ENCODE measurements at places on chromosomes 3 and 15.

- DNase-seq, result no peak
Measured at GRCh38 chr3:159829539-159830227, 159.0 kb upstream of the IL12A start.

DNA sequence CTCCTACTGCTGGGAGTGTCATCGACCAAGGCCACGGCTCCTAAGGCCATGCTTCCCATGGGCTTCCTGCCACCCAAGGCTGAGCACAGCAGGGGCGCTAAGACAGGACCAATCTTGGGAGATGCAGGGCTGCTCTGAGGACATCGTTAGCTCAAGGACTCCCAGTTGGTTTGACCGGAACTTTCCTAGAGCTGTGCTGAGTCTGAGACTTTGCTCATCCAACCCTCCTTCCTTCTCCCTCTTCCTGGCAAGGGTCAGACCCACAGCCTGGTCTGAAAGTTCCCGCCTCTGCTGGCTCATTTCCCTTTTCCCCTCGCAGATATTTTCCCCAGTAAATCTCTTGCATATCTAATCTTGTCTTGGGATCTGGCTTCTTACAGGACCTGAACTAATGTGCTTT, 57.2 kb downstream of the EPHB3 start:
- no peak for DNase-seq

DNA sequence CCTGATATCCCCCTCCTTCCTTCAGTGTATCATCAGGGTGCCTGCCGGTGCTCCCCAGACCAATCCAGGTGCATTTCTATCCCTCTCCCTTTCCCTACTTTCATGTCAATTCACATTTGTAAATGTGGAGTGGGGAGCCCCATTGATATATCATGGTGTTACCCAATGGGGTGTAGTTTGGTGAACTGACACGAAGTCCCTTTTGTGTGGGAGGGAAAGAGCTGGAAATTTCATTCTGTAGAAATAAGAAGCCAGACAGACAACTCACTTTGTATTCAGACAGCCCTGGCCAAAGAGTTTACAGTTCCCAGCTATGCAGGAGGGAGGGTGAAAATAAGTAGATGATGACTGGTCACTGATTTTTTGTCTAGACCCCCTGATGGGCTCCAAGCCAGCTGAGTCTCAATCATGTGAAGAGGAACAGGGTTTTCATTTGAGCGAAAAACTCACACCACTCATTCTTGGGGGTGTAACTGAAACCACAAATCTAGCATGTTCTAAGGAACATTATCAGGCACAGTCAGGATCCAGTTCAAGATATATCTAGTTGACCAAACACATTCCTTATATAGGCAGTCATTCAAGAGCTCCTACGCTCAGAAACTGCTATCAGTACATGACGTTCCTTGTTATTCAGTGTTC, 58.9 kb downstream of the LMCD1 start:
- DNase-seq, result no peak

DNA sequence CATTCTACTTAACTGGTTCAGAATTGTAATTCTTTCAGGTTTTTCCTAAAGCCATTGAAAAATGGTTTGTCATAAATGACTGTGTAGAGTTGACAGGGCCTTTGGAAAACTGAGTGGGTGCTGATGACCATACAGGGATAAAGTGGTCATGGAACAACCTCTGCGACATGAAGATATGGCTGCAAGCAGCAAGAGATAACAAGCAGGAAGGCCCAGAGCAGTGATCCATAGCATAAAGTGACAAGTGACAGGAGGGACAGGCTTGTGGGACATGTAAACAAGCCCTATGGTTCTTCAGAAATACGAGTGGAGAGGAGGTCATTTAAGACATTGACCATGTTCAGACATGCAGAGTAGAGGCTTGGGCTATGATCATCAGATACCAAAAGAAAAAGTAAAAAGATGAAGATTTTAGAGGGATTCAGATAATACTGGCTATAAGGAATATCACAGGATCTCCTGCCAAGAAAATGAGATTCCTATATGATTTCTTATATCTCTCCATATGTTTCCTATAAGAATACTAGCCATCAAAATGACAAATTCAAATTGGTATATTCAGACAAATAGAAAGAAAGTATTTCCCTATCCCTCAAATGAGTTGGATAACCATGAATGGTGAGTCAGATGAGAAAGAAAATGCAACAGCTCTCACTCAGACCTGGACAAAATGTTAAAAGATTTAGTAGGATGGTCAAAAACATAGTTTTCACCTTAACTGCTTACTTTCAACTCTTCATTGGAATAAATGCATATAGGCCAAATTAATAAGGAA, 827.6 kb upstream of the CFAP20DC start:
- DNase-seq, result no peak

GRCh38 chr3:145581694-145582093, 579.3 kb downstream of the PLOD2 start:
- DNase-seq, result no peak

GRCh38 chr3:184472723-184473428, 88.7 kb upstream of the EPHB3 start:
- DNase-seq, result no peak

DNA sequence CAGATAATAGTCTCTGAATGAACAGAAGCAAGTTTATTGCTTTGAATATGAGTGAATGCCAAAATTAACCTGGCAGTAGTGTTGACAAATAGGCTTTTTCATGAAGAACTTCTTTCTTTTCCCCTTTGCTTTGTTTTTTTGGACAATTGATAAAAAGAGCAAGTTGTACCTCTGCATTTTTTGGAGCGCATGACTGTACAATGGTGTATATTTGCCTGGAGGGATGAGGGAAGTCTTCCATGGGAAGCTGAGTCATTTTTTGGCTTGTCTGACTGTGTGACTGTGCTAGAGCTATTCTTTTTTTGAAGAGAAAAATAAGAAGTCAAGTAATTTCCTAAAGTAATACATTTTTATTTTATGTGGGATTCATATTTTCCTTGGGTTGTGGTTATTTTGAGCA, 186.9 kb downstream of the KLHL25 start:
- DNase-seq, result no peak

DNA sequence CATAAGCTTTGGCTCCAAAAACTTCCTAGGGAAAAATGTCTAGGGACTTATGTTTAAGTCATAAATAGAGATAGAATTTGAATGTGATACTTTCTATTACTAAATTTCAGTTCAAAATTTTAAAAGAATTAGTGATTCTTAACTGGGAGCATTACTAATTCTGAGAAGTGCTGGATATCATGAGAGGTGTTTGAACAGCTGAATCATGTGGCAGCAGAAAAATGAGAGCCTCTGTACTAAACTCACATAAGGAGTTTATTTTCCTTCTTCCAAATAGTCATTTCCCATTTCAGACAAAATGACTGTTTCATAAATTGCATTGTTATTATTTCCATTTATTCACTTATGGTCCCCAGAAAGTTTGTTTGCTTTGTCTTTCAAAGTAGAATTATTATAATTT, 62.7 kb downstream of the SLMAP start:
- no peak for DNase-seq

DNA sequence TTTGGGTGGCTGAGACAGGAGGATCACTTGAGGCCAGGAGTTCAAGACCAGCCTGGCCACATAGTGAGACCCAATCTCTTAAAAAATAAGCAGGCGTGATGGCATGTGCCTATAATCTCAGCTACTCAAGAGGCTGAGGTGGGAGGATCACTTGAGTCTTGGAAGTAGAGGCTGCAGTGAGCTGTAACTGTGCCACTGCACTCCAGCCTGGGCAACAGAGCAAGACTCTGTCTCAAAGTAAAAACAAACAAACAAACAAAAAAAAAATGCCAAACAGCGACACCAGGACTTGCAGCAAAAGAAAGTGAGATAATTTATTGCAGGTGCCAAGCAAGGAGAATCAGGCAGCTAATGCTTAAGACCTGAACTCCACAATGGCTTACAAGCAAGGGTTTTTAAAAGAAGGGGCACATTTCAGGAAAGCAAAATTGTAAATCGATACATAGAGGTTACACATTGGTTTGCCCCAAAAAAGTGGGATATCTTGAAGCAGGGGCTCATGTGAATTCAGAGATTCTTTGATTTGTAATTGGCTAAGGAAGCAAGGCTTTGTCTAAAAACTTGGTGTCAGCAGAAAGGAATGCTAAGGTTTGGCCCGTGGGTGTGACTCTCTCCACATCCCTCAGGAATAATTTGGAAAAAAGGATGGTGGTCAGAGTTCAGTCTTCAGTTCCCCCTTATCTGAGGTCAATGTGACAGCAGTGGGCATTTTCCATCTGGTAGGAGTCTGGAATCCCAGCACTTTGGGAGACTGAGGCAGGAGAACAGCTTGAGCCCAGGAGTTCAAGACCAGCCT, 5.2 kb upstream of the MPI start:
- DNase-seq, result no peak

GRCh38 chr15:31001702-31002101, 10.3 kb upstream of the MTMR10 start:
- DNase-seq, result no peak

DNA sequence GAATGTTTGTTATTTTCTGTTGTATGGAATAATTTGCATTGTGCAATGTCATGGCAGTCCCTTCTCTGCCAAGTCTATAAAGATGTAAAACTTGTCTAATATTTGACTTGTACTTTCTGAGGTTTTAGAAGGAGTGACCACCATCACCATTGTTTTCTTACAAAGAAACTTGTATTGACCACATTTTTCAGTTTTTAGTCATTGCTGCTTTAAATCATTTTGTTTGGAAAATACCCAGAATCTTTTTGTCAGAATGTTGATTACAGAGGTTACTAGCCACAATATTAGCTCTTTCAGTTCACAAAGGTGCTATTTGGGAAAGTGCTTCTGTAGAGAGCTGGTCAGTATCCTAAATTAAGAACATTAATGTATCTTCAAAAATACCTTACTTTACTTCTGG, 532.4 kb upstream of the GBE1 start:
- DNase-seq, result no peak

DNA sequence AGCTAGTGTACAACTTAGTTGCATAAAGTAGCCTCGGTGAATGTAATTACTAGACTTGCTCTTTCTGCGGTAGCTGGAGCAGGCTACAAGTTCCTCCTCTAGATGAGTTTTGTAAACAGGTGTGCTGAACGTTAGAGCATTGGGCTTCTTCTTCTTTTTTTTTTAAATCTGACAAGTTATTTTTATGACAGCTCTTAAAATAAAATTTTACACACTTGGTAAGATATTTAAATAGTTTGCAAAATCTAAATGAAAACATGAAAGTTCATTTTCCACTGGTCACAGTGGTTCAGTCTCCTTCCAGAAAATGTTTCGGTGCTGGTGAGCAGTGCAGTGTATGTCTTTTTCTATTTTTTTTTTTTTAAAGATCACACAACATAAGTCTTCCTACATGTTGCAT, 3.0 kb downstream of the CCR9 start:
- DNase-seq, result no peak

- DNase-seq, result no peak
Measured at GRCh38 chr3:2523281-2523836, 424.7 kb downstream of the CNTN4 start.

GRCh38 chr3:148408667-148409066, 289.0 kb upstream of the AGTR1 start:
- no peak for DNase-seq

DNA sequence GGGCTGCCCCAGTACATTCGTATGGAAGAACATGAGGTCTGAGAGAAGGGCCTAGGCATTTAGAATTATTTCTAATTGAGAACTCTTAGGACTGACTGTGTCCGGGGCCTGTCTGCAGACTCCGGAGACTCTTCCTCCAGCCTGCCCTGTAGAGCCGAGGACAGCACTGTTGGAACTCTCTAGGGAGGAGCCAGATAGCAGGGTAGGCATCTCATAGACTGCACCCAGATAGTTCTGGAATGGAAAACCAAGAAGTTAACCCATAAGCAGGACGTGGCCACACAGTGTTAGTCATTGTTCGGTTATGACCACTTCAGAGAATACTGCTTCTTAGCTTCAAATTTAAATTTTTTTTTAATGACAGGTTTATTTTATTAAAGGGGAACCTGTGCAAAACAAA, 59.5 kb downstream of the SNRK start:
- DNase-seq, result no peak

DNA sequence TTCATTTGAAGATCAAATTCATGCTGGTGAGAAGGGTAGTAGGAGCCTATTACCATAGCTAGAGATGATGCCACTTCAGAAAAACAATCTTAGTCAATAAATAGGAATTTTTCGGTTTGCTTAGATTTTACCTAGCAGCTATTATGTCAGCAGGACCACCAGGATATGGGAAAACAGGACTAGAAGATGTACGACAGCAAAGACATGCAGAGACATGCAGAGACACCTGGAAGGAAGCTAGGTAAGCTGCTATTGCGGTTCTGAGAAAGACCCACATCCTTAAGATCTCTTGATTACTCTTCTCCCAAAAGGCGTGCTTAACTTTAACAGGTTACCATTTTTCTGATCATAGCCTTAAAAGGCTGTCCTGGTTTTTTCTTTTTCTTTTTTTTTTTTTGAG, 64.8 kb upstream of the THSD4 start:
- DNase-seq, result no peak

GRCh38 chr3:133475245-133476010, 75.6 kb downstream of the BFSP2 start:
- DNase-seq, result no peak

DNA sequence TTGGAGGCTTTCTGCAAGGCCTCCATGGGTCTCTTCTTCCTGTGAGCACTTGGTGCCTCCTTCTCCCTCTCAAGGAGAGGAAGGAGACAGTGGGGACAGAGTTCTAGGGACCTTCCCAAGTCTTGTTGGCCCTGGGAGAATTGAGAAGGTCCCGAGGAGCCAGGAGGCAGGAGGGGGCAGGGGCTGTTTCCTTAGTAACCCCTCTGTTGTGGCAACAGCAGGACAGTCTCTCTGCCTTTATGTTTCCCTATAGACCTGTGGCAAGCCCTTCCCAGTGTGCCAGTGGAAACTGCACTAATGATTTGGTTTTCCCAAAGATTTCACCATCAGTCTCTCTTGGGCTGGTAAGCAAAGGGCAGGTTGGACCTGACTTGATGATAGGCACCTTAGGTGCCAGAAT, 87.8 kb upstream of the GALNT15 start:
- DNase-seq, result no peak

GRCh38 chr15:74174958-74175253, 1.4 kb downstream of the ISLR start:
- no peak for DNase-seq

GRCh38 chr3:132154619-132155018, 119.8 kb upstream of the CPNE4 start:
- no peak for DNase-seq

- no peak for DNase-seq
Measured at GRCh38 chr3:184512621-184513020, 49.0 kb upstream of the EPHB3 start.

GRCh38 chr3:99466331-99466730, 172.1 kb upstream of the COL8A1 start:
- DNase-seq, result no peak

GRCh38 chr3:113070072-113070640, 79.4 kb downstream of the GTPBP8 start:
- no peak for DNase-seq

GRCh38 chr3:66552846-66553245, 52.0 kb upstream of the LRIG1 start:
- no peak for DNase-seq

- no peak for DNase-seq
Measured at GRCh38 chr3:55202326-55202725, 274.5 kb upstream of the LRTM1 start.

DNA sequence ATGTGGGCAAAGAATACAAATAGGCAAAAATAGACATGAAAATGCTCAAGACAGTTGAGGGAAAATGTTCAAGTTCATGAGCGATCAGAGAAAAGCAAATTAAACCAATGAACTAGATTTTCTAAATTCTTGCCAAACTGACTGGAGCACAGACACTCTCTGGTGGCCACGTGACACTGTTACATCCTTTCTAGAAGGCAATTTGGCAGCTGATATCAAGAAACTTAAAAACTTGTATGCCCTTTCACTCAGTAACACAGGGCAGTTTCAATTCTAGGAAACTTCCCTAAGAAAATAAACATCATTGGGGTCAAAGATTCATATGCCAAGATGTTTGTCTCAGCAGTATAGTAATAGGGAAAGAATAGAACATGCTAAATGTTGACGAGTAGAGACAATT, 52.2 kb downstream of the ABHD5 start:
- DNase-seq, result no peak

All from nucleus accumbens (tissue), 56 donors.